Activated naive CD4-positive, alpha-beta T cell (primary cell): ENCODE measurements at places on chromosomes 7 and 10.

- no peak for DNase-seq
Measured at GRCh38 chr7:27104341-27105058, 2.0 kb upstream of the HOXA2 start.

- no peak for DNase-seq
Measured at GRCh38 chr10:102604439-102604841, 39.8 kb upstream of the TRIM8 start.

DNA sequence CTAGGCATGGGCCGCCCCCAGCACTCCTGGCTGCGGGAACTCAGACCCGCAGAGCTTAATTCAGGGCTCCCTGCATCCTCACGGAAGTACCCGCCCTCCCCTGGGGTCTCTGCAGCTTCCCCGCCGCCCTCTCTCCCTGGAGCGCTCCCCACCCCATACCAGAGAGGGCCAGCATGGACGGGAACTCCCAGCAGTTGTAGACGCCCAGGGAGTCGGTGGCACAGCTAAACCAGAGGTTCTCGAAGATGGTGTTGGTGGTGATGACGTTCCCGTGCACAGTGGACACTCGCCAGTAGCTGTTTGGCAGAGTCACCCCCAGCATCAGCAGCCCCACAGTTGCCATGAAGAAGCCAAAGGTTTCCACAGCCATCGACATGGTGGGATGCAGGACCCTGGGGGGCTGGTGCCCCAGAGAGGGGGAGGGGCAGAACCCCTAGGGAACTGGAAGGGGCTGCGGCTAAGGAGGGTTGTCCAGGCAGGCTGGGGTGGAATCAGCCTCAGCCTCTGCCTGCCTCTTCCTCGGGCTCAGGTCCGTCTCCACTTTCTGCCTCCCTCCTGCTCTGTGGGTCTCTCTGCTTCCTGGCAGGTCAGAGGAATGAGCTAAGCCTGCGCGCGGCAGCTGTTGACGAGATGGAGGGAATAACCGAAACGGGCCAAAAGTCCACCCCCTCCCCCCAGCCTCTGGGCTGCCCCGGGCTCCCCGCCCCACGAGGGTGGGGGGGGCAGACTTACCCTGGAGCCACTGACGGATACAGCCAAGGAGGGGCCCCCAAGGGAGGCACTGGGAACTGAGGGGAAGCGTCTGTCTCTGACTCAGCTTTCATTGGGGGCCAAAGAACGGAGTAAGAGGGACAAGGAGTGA lies at the start of gene CLDN15:
Gene CLDN15, minus strand, starts transcription at position 597 of the 862 bp plus-strand sequence. Its CDS starts 221 bp downstream, at position 376.
- DNase-seq, result no peak

GRCh38 chr10:70057306-70057705 lies 4.7 kb downstream of the MACROH2A2 start:
- DNase-seq, result no peak

- no peak for DNase-seq
Measured at GRCh38 chr7:106021151-106022067, 58.3 kb downstream of the CDHR3 start.
